ENCODE measurements at places on chromosomes 1 and 21. TPM values are rescaled to one million over a fixed set of nuclear protein-coding genes. Genes with fewer than 3 reads are reported as not detected.

- no peaks in the 10 kb centered on the region for H3K27me3 ChIP-seq
- no peaks in the 10 kb centered on the region for H3K36me3 ChIP-seq
- DNase-seq, result no peak
- peaks cover 13% of the 10 kb centered on the region for H3K4me1 ChIP-seq
- H3K4me3 ChIP-seq, result no peak overlapping the region
Measured at GRCh38 chr1:170864876-170865538, 70.3 kb upstream of the MROH9 start.

Gene PLEKHN1
- 0.30 TPM for total RNA-seq

- no peak overlapping the region for H3K4me3 ChIP-seq
- no peak for DNase-seq
- H3K27me3 ChIP-seq, result no peaks in the 10 kb centered on the region
- H3K36me3 ChIP-seq, result no peaks in the 10 kb centered on the region
- H3K27ac ChIP-seq, result no peak overlapping the region
Measured at GRCh38 chr1:153550827-153551500, 1.9 kb upstream of the S100A3 start.

DNA sequence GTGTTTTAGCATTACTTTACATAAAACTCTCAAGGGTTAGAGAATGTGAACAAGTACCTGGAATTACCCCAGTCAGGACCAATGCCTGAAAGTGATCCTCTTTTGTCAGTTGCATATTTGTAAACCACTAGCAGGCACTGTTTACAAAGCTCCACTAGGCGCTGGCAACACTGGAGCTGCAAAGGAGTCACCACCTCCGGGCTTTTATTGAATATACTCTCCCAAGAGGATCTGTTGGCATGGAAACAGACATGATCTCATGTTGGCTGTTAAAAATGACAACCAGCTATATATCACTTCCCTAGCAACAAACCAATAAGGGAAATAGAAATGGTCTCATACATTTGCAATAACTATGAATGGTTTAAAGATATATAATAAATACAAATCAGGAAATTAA is 116.0 kb downstream of the TTLL7 start:
- no peak overlapping the region for H3K4me3 ChIP-seq
- H3K4me1 ChIP-seq, result no peaks in the 10 kb centered on the region
- no peaks in the 10 kb centered on the region for H3K36me3 ChIP-seq
- no peaks in the 10 kb centered on the region for H3K27me3 ChIP-seq
- no peak overlapping the region for H3K27ac ChIP-seq

- DNase-seq, result no peak
- no peaks in the 10 kb centered on the region for H3K36me3 ChIP-seq
- H3K4me3 ChIP-seq, result no peak overlapping the region
- no peaks in the 10 kb centered on the region for H3K27me3 ChIP-seq
- no peak overlapping the region for H3K27ac ChIP-seq
Measured at GRCh38 chr1:96978444-96978843, 256.9 kb downstream of the PTBP2 start.

- DNase-seq, result no peak
- H3K27ac ChIP-seq, result no peak overlapping the region
- no peak overlapping the region for H3K4me3 ChIP-seq
- H3K27me3 ChIP-seq, result no peaks in the 10 kb centered on the region
Measured at GRCh38 chr1:100219883-100220282, 29.8 kb downstream of the DBT start.

Gene USP25
- 57.7 TPM for total RNA-seq

Gene PIK3R3
- 34.7 TPM for total RNA-seq

DNA sequence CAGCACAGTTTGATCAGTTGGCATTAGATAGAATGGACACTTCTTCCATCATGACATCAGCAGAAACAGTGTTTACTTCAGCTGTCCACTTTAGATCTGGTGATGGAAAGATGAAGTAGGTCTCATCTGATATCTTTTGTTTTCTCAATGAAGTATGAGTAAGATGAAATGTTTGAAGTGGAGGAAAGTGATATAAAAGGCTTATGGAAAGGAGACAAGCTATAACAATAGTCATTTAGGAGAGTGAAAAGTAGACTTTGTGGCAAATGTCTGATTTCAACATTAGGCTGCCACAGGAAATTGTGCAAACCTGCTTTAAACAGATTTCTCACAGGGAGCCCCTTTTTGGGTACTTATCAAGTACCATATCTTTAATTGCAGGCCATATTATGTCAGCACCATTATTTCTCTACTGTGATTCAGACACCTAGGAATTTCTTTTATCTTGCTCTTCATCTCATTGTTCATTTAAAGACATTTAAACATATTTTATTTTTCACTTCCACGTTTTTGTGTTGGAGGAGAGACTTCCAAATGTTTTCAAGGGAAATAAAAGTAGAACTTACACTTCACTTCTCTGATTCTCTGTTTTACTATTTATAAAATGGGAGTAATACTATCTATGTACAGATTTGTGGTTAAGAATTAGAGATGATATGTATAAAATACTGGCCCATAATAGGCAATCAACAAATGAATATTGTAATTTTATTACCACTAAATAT is 18.1 kb downstream of the PDC start:
- H3K4me3 ChIP-seq, result no peak overlapping the region
- H3K27ac ChIP-seq, result no peak overlapping the region
- no peaks in the 10 kb centered on the region for H3K36me3 ChIP-seq
- no peaks in the 10 kb centered on the region for H3K27me3 ChIP-seq

- no peak overlapping the region for H3K4me3 ChIP-seq
- no peak overlapping the region for H3K27ac ChIP-seq
- DNase-seq, result no peak
- no peaks in the 10 kb centered on the region for H3K36me3 ChIP-seq
- H3K27me3 ChIP-seq, result no peaks in the 10 kb centered on the region
Measured at GRCh38 chr1:107552781-107553180, 411.9 kb downstream of the NTNG1 start.

Gene CD1E
- total RNA-seq, result 0.85 TPM

- no peak for DNase-seq
- no peaks in the 10 kb centered on the region for H3K4me1 ChIP-seq
- H3K27ac ChIP-seq, result no peak overlapping the region
- H3K4me3 ChIP-seq, result no peak overlapping the region
Measured at GRCh38 chr1:101540161-101540560, 303.3 kb downstream of the S1PR1 start.

DNA sequence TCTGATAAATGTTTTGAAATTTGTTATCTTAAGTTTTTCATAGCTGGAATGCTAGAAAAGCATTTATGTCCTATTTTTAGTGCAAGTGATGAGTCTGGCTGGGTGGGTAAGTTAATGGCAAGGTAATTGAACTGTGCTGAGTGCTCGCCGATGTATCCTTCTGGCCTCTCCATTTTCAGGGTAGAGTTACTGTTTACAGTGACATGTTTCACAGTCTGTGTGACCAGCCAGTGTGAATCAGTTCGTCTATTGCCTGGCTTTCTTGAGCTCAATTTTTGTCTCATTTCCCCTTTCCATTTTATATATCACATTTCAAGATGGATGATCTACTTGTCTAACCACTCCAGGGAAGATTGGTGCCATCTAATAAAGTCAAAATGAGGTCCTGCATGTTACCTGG is 44.1 kb downstream of the ITSN1 start:
- H3K4me3 ChIP-seq, result no peak overlapping the region
- H3K27me3 ChIP-seq, result no peaks in the 10 kb centered on the region
- no peak overlapping the region for H3K27ac ChIP-seq
- no peaks in the 10 kb centered on the region for H3K36me3 ChIP-seq
- H3K4me1 ChIP-seq, result peaks cover 50% of the 10 kb centered on the region

DNA sequence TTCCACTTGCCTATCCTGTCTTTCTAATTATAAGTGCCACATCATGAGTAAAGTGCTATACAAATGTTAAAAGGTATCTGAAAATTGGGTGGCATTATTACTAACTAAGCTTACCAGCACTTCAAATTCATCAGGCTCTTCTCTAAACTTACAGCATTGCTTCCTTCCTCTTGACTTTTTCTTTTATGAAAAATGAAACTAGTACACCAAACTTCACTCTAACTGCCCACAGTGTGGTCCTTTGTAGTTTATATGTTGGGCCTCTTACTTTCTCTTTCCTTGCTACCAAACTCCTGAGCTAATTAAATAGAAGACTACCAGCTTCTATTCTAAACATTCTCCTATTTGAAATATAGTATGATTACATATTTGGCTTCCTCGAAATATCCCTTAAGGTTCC is 81.8 kb downstream of the NOTCH2 start:
- DNase-seq, result no peak
- H3K27me3 ChIP-seq, result no peaks in the 10 kb centered on the region
- no peak overlapping the region for H3K4me3 ChIP-seq
- H3K4me1 ChIP-seq, result peaks cover 21% of the 10 kb centered on the region
- H3K36me3 ChIP-seq, result peaks cover 28% of the 10 kb centered on the region

DNA sequence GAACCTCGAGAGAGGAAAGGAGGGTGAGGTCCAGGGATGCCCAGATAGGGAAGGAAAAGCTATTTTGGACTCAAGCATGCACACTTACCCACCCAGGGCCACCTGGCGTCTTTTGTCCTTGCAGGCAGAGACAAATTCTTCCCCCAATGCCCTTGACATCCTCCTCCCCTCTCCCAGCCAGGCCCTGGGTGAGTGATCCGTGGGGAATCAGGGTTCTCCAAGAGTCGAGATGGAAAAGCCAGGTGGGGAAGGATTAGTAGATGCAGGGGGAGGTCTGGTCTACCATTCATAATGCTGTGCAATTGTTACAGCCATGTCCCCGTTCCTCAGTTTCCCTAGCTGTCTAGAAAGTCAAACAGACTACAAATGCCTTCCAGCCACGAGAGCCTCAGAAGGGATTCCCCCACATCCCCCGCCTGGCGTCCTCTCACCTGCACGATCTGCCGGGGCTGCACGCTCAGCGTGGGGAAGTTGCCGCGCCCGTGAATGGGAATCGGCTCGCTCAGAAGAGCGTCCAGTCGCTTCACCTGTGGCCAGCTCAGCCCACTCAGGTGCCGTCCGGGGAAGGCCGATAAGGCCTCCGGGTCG is 580 bp downstream of the TENT5B start:
- no peaks in the 10 kb centered on the region for H3K36me3 ChIP-seq
- H3K27me3 ChIP-seq, result no peaks in the 10 kb centered on the region
- H3K27ac ChIP-seq, result peak overlapping the region; percentile 64

DNA sequence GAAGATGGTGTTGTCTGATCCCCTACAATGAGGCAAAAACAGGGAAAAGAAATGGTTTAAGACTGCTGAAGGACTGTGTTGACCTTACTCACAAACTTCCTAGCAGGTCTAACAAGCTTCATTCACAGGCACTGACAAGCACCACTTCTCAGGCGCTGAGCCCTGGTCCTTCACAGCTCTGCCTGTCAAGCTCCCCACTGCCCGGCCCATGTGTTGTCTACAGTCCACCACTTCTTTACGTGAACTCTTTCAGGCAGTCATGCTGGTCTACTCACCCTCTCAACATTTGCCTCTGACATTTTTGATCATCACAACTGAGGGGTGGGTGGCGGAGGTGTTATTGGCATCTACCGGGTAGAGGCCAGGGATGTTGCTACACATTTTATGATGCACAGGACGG is 40.7 kb upstream of the MYBPHL start:
- DNase-seq, result no peak
- no peak overlapping the region for H3K27ac ChIP-seq
- H3K27me3 ChIP-seq, result no peaks in the 10 kb centered on the region
- H3K4me3 ChIP-seq, result no peak overlapping the region
- peaks cover 18% of the 10 kb centered on the region for H3K4me1 ChIP-seq

Gene RBM11
- total RNA-seq, result 0.47 TPM

DNA sequence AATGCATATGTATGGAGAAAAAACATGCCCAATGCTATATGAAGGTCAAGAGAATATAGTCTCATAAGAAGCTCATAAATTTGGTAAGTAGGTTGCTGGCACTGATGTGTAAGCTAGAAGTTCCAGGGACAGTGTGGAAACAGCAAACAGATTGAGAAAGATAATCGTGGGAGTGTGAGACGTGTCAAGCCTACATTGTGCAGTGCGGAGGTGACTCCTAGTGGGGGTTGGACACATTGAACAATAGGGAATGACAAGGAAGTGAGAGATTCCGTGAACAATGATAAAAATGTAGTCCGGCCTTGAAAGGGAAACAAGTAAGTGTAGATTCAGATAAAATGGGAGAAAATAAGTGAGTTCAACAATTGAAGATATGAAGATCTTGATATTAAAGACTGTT is 788.4 kb upstream of the PRMT6 start:
- no peaks in the 10 kb centered on the region for H3K4me1 ChIP-seq
- H3K36me3 ChIP-seq, result no peaks in the 10 kb centered on the region
- H3K4me3 ChIP-seq, result no peak overlapping the region
- H3K27me3 ChIP-seq, result no peaks in the 10 kb centered on the region

GRCh38 chr1:58854576-58854975 is 70.7 kb upstream of the JUN start:
- no peak for DNase-seq
- H3K36me3 ChIP-seq, result no peaks in the 10 kb centered on the region
- no peak overlapping the region for H3K27ac ChIP-seq
- H3K4me1 ChIP-seq, result peaks cover 21% of the 10 kb centered on the region
- no peaks in the 10 kb centered on the region for H3K27me3 ChIP-seq

DNA sequence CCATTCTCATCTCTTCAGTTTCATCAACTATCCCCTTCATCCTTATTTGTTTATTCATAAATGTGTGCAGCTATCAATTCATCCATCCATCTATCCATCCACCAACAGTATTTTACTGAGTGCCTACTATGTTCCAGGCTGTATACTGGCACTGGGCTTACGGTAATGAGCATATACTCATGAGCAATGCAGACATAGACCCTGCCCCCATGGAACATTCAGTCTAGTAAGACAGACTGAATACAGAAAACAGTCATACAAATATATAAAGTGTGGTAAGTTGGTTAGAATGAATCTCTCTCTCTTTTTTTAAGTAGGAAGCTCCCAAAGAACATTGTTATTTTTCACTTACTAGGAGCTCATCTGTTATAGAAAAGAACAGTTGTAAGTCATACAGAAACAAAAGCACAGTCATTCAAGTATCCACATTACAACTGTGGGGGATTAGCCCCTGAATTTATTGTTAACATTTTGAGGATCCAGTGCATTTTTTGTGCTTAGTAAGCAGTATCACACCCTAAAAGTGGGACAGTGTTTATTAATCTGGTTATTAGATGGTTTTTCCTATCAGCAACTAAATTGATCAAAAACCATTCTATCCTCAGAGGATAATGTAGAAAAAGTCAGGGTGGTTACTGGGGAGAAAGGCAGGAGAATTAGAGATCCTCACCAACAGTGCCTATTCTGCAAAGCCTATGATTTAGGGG is 3.6 kb downstream of the SLC16A4 start:
- no peaks in the 10 kb centered on the region for H3K27me3 ChIP-seq
- H3K27ac ChIP-seq, result no peak overlapping the region
- H3K36me3 ChIP-seq, result no peaks in the 10 kb centered on the region
- H3K4me3 ChIP-seq, result no peak overlapping the region
- no peak for DNase-seq

DNA sequence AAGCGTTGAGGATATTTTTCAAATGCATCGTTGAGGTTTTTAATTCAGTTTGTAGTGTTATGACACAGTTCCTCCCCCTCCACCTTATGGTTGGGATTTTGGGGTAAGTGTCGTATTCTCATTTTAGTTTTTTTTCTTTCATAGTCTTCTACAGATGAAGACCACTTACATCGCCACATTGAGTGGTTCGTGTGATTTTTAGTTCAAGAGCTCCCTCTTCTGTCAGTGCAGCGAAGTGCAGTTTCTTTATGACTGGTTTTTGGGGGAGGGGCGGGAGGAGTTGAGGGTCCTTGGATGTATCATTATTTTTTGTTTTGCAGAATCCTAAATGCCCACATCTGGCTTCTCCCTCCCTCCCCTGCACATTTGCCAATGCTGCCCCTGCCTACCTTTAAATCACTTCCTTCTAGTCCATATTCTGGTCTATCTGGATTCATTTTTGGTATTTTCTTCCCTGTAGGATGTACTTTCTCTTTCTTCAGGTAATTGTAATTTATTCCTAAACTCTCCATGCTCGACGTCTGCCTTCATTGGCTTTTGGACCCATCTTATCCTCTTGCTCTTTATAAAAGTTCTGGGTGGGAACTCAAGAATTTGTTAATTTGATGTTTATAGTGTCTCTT is 433.1 kb downstream of the CAMTA1 start:
- no peaks in the 10 kb centered on the region for H3K27me3 ChIP-seq
- no peak overlapping the region for H3K27ac ChIP-seq
- no peaks in the 10 kb centered on the region for H3K4me1 ChIP-seq
- no peak for DNase-seq
- H3K4me3 ChIP-seq, result no peak overlapping the region

Measured in heart right ventricle (tissue), 16 donors.